ENCODE measurements at places on chromosomes 5 and 9. TPM values are rescaled to one million over a fixed set of nuclear protein-coding genes. Genes with fewer than 3 reads are reported as not detected.

The CCNO gene
- total RNA-seq, result not detected

- H3K27ac ChIP-seq, result no peak overlapping the region
- no peaks in the 10 kb centered on the region for H3K4me1 ChIP-seq
- H3K36me3 ChIP-seq, result no peaks in the 10 kb centered on the region
- H3K4me3 ChIP-seq, result no peak overlapping the region
- H3K27me3 ChIP-seq, result no peaks in the 10 kb centered on the region
These were observed 141.4 kb upstream of the PANK3 start for GRCh38 chr5:168720575-168720974.

DNA sequence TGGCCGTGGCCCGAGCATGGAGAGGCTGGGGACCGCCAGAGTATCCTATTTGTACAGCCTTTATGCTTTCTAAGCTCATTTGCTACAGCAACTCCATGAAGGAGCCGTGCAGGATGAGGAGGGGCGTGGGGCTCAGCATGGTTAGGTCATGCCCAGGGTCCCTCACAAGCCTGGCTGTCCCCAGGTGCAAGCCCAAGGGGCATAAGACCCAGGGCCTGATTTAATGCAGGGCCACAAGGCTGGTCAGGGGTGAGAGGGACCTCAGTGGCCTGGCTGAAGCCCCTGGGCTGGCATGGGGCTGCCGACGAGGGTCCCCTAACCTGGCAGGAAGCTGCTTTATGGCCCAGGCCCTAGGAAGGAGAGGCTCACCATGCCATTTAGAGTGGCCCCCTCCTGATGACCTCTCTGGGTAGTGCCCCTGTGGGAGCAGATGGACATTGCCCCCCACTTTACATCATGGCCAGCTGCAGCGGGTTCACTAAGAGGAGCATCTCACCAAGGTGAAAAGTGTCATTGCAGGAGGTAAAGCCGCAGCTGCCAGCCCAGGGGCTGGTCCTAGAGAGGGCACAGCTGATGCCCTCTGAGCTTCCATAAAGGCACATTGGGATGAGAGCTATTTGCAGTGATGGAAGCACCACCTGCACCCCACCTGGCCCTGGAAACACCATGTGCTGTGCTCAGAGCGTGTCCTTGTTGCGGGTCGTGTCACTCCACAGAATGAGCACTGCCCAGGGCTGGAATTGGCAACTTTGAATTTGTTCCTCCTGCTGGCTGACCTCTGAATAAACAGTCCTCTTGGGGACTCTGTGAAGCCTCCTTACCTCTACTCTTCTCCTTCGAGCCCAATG lies 58.9 kb downstream of the ZNF618 start:
- no peaks in the 10 kb centered on the region for H3K4me1 ChIP-seq
- no peak overlapping the region for H3K27ac ChIP-seq
- no peak for DNase-seq
- no peaks in the 10 kb centered on the region for H3K36me3 ChIP-seq
- no peaks in the 10 kb centered on the region for H3K27me3 ChIP-seq

- no peaks in the 10 kb centered on the region for H3K36me3 ChIP-seq
- DNase-seq, result no peak
- peaks cover 9% of the 10 kb centered on the region for H3K4me1 ChIP-seq
- H3K27ac ChIP-seq, result no peak overlapping the region
- H3K4me3 ChIP-seq, result no peak overlapping the region
These were observed 4.4 kb upstream of the TSPAN17 start for GRCh38 chr5:176642675-176643490.

The KCNV2 gene
- not detected for total RNA-seq

The THBS4 gene
- 0.98 TPM for total RNA-seq

GRCh38 chr5:33425314-33425713 lies 15.5 kb upstream of the TARS1 start:
- no peak overlapping the region for H3K27ac ChIP-seq
- no peaks in the 10 kb centered on the region for H3K36me3 ChIP-seq
- no peaks in the 10 kb centered on the region for H3K27me3 ChIP-seq
- no peak overlapping the region for H3K4me3 ChIP-seq
- no peak for DNase-seq
- no peaks in the 10 kb centered on the region for H3K4me1 ChIP-seq

Measured in CD8-positive, alpha-beta memory T cell (primary cell).